C1 segment of cervical spinal cord (tissue), 14 donors: ENCODE measurements at places on chromosomes 2 and 18.

- DNase-seq, result no peak
Observed at GRCh38 chr18:10792181-10792580, 266.4 kb downstream of the NAPG start.

DNA sequence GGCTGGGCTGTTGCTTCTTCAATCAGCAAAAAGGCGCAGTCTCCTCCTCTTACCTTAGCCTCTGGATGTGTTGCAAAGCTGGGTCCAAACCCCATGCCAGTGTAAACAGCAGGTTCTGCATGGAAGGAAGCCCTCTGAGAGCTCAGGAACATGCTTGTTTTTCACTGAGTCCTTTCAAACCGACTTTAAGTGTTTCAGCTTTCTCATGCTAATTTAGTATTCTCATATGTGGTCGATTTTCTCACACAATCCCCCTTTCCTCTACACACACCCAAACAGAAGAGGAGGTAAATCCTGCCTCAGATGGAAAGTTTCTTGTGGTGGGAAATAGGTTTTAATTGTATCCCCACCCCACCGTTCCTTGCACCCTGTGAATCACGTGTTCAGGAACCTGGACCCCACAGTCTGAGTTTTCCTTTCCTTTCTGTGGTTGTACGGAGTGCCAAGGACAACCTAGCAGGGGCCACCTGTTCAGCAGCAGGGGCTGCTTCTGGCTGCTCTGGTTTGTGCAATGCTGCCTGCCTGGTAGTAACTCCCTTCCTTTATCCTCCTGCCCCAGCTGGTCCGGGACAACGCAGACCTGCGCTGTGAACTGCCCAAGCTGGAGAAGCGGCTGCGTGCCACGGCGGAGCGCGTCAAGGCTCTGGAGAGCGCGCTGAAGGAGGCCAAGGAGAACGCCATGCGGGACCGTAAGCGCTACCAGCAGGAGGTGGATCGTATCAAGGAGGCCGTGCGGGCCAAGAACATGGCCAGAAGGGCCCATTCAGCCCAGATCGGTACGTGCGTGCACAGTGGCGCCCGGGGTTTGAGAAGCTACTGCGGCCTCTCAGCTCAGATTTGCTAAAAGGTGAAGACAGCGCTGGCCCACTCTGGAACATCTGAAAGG, 28.7 kb upstream of the LYPD6B start:
- DNase-seq, result no peak

DNA sequence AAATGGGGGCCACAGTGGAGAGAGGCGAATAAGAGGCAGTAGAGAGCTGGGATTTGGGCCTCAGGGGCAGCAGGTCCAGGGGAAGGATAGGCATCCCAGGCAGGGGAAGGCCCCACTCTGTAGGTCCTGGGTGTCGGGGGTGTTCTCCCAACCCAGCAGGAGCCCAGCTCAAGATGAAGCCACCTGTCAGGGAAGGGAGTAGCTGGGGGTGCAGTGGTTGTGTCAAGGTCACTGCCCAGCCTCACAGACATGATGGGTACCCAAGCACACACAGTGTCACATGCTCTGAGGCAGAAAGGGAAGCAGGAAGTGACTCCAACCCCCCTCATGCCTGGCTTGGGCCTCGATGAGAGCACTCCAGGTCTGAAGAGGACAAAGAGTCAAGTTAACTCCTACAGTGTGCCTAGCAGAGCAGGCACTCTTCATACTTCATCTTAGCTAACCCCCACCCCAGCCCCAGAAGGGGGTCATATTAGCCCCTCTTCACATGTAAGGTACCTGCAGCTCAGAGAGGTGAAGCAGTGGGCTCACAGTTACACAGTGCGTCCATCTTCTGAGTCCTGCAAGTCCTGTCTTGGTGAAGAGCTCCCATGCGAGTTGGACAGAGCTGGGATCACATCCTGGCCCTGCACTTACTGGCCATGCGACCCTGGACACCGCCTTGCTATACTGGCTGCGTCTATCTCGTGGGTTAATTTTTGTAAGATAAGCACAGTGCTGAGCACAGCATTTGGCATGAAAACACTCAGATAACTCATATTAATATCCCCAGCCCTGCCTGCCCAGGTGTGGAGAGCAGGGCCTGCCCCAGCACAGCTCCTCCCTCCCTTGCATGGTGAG, 72.6 kb upstream of the DAPL1 start:
- no peak for DNase-seq

GRCh38 chr18:66994790-66995189, 390.9 kb upstream of the CDH19 start:
- no peak for DNase-seq

DNA sequence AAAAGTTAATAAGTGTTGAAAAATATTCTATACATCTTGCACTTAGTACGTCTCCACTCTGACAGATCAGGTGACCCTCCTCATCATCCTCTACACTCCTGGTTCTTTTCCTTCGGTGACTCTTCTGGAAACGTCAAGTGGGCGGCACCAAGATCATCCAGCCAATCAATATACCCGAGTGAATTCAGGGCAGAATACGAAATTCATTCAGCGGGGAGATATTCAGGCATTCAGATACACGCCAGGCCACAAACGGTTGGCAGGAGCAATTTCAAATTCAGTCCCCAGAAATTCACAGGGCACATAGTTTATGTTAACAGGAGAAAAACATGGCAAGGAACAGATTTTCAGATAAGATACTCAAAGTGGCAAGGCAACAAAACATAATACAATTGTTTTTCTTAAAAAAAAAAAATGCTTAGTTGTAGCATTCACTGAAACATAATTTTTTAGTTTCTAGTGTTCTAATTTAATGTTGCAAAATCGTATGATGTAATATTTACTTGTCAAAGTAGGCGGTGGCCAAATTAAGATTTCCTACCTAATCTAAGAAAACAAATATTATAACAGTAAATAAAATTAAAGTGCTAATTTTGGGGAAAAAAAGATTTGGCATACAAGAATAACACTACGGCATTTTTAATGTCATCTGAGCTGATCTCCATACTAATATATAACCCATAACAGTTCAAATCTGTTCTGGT, 4.2 kb downstream of the CLK1 start:
- no peak for DNase-seq

DNA sequence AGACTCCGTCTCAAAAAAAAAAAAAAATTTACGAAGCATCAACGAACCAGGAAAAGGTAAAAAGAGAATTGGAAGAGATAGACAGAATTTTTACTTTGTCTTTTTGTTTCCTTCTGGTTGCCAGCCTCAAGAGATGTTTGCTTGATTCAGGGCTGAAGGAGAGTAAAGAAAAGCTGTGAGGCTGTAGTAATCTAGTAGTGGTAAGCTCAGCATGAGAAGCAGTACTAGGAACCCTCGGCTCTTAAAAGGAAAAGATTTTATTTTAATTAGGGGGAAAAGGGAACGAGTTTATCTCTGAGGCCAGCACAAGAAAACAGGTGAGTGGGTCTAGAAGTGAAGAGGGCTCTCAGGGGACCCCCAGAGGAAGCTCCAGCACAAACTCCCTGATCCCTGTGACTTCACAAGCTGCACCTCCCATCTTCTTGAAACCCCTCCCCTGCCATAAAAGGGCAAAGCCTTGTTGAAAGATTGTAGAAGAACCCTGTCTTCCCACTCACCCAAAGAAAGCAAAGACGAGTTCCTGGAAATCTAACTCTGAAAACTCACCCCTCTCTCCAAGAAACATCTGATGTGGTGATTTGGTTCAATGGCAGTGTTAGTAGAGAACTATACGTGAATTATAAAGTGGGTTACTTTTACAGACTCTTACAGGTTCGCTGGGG, 8.6 kb downstream of the RBMS1 start:
- DNase-seq, result no peak

- DNase-seq, result no peak
Observed at GRCh38 chr18:70355620-70356385, 67.0 kb downstream of the SOCS6 start.
